ENCODE measurements at places on chromosomes 5 and 9. TPM values are rescaled to one million over a fixed set of nuclear protein-coding genes. Genes with fewer than 3 reads are reported as not detected.

The GADD45G gene
- total RNA-seq = 1.4 TPM

The IFNK gene
- total RNA-seq = not detected

The DBH gene
- total RNA-seq = not detected

The PRUNE2 gene
- total RNA-seq = 5.2 TPM

The WNK2 gene
- total RNA-seq = not detected

The RMI1 gene
- 3.6 TPM for total RNA-seq

The SHOC1 gene
- not detected for total RNA-seq

The SLC4A9 gene
- not detected for total RNA-seq

The HRH2 gene
- not detected for total RNA-seq

The SLC27A6 gene
- not detected for total RNA-seq

The ADAM19 gene
- total RNA-seq = 16.4 TPM

The SV2C gene
- not detected for total RNA-seq

The CCL27 gene
- not detected for total RNA-seq

The ITGA1 gene
- 15.6 TPM for total RNA-seq

The ST8SIA4 gene
- total RNA-seq = 2.4 TPM

The ECM2 gene
- 5.8 TPM for total RNA-seq

The SPINK6 gene
- total RNA-seq = not detected

The CYLC2 gene
- total RNA-seq = not detected

The SLC6A18 gene
- not detected for total RNA-seq

The POU4F3 gene
- total RNA-seq = not detected

All from cardiac atrium fibroblast (primary cell).